ENCODE measurements at places on chromosomes 7 and 10.

GRCh38 chr7:16136896-16137295, 284.4 kb downstream of the CRPPA start:
- DNase-seq: no peak

DNA sequence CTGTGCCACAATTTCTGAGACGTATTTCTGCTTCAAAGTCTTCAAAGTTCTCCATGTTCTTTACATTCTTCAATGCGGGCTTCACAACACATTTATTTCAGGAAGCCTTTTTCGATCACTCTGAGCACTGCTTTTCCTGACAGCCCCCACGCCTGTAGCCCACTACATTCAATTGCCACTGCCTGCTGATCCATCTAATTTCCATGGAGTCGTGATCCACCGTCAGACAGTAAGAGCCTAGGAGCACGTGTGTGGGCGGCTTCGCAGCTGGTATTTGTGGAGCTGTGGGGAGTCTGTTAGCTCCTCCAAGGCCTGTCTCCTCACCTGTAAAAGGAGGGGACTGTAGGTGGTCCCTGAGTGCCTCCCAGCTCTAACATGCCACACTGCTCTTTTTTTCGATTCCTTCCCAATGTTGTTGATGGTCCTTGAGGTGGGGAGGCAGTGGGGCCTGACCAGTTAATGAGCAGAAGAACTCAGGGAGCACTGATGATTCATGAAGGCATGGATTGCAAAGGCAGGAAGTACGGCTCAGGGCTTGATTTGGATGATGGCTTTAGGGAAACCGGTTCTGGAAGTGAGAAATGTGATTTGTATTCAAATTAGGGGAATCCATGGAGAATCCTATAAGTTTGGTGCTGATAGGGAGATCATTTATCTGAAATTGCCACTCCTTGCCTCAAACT, 401.1 kb upstream of the PODXL start:
- no peak for DNase-seq

- DNase-seq: no peak
These were observed 480.9 kb downstream of the PHTF2 start for GRCh38 chr7:78279457-78279856.

- no peak for DNase-seq
These were observed 1091.1 kb downstream of the LRMDA start for GRCh38 chr10:76522547-76522946.

DNA sequence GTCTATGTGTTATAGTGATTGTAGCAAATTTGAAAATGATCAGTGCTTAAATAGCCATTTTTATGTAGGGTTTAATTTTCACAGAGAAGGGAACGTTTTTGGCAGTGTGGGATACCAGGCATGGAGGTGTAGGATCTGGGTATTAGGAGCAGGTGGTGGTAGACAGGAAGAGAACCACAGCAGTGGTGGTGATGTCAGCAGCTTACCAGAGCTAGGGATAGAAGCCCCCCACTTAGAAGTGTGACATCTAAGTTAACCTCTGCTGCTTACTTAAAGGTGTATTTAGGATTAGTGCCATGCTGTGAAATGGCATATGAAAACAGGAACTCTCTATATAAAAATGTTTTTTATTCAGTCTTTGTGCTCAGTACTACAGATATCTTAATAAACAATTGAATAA, 73.8 kb downstream of the CREM start:
- DNase-seq: no peak
